ENCODE measurements at places on chromosomes 3 and 15. TPM values are rescaled to one million over a fixed set of nuclear protein-coding genes. Genes with fewer than 3 reads are reported as not detected.

The ENTPD3 gene
- total RNA-seq: 3.3 TPM

The C3orf85 gene
- not detected for total RNA-seq

The GPR15 gene
- not detected for total RNA-seq

The TEX55 gene
- total RNA-seq: not detected

The OXTR gene
- total RNA-seq: 2.0 TPM

The SLC12A1 gene
- total RNA-seq: 1.6 TPM

The TBC1D21 gene
- total RNA-seq: not detected

The PLCH1 gene
- total RNA-seq: 19.2 TPM

The SLC9C1 gene
- 0.41 TPM for total RNA-seq

The VGLL3 gene
- total RNA-seq: 1.2 TPM

The ADAMTSL3 gene
- total RNA-seq: 17.1 TPM

The LSM3 gene
- total RNA-seq: 13.5 TPM

The EFHB gene
- 0.41 TPM for total RNA-seq

The KBTBD13 gene
- not detected for total RNA-seq

The SNX22 gene
- total RNA-seq: 7.7 TPM

The TMEM158 gene
- total RNA-seq: 19.6 TPM

The CTDSPL gene
- 15.5 TPM for total RNA-seq

The PCSK6 gene
- 18.3 TPM for total RNA-seq

The GPR87 gene
- total RNA-seq: not detected

The PIGX gene
- total RNA-seq: 59.9 TPM

The GATA2 gene
- 0.41 TPM for total RNA-seq

The CHL1 gene
- total RNA-seq: 1,010 TPM

The GALNT15 gene
- total RNA-seq: 2.0 TPM

The RASA2 gene
- total RNA-seq: 35.9 TPM

The EIF2B5 gene
- total RNA-seq: 42.8 TPM

The TRA2B gene
- total RNA-seq: 163 TPM

The CRYGS gene
- total RNA-seq: 1.6 TPM

The ECE2 gene
- 3.7 TPM for total RNA-seq

The PATL2 gene
- total RNA-seq: not detected

The ACOX2 gene
- 1.6 TPM for total RNA-seq

The EXD1 gene
- 1.2 TPM for total RNA-seq

The STAC gene
- 6.5 TPM for total RNA-seq

The DNAH12 gene
- total RNA-seq: 0.82 TPM

The ISL2 gene
- total RNA-seq: not detected

The PRSS50 gene
- total RNA-seq: not detected

The FGF7 gene
- 0.41 TPM for total RNA-seq

The NDUFB5 gene
- total RNA-seq: 172 TPM

The BLM gene
- total RNA-seq: 3.3 TPM

The CIAO2A gene
- total RNA-seq: 44.8 TPM

The SOX2 gene
- total RNA-seq: 70.1 TPM

The CPN2 gene
- total RNA-seq: not detected

The EPHA6 gene
- 64.8 TPM for total RNA-seq

The ARPP21 gene
- total RNA-seq: 459 TPM

The ZBED2 gene
- total RNA-seq: not detected
